ENCODE measurements at places on chromosomes 3 and 15.

DNA sequence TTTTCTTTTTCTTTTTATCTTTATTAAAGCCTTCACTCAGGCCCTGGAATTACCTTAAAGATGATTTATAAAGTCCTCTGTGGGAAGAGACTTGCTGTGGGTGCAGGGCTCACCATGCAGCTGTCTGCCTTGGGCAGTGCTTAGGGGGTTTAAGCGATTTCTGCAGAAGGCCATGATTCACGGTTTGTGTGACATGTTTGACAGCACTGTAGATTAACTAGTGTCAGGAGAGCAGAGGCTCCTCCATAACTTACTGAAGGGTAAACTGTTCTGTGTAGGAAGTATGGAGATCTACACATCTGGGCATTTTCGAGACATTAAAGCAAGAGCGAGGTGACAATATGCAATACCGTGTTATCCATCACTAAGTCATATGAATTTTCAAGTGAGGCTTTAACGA is 137.7 kb downstream of the LRIG1 start:
- no peak for DNase-seq

- no peak for DNase-seq
Observed at GRCh38 chr3:43102773-43103480, 3.0 kb downstream of the POMGNT2 start.

- no peak for DNase-seq
Observed at GRCh38 chr15:23628612-23629233, 18.9 kb downstream of the MAGEL2 start.

DNA sequence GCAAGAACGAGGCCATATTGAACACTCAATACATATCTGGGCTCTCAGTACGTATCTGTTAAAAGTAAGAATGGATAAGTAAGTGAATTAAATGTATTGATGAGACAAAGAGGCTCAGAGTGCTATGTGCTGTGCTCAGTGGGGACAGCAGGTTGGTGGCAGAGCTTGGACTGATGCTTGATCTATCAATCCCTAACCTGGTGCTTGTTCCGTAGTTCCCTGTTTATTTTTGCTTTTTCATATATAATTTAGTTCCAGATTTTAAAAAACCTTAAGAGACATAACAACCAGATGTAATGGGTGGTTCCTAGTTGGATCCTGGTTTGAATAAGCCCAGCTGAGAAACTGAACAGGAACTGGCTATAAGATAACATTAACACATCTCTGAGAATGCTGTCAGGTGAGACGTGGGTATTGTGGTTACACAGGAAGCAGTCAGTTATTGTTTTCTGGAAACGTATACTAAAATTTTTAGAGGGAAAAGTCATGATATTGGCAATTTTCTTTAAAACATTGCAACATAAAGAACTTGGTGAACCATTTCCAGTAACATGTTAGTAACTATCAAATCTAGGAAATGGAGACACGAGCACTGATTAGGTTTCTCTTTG is 120.5 kb downstream of the FOXB1 start:
- DNase-seq: no peak

- DNase-seq: no peak
Observed at GRCh38 chr3:45664578-45664977, 24.6 kb upstream of the SACM1L start.

- DNase-seq: no peak
Observed at GRCh38 chr3:16415911-16416476, 97.5 kb downstream of the RFTN1 start.

- DNase-seq: no peak
Observed at GRCh38 chr3:45817831-45818522, 21.6 kb upstream of the SLC6A20 start.

DNA sequence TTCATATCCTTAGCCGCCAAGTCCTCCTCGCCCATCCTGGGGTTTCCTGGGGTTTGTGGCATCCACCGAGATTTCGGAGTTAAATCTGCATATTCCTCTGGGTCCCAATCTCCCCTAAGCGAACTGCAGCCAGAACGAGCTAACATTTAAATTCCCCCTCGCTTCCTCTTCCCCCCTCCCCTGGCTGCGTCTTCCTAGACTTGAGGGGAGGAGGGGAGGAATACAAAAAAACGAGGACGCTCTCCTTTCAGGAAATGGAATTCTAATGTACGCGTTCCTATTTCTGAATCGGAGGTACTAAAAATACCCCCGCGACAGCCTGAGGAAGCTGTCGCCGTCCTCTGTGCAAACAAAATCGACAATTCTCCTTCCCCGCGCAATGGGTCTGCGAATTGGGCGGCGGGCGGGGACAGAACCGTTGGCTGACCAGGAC is 5.6 kb downstream of the FEZF2 start:
- no peak for DNase-seq

DNA sequence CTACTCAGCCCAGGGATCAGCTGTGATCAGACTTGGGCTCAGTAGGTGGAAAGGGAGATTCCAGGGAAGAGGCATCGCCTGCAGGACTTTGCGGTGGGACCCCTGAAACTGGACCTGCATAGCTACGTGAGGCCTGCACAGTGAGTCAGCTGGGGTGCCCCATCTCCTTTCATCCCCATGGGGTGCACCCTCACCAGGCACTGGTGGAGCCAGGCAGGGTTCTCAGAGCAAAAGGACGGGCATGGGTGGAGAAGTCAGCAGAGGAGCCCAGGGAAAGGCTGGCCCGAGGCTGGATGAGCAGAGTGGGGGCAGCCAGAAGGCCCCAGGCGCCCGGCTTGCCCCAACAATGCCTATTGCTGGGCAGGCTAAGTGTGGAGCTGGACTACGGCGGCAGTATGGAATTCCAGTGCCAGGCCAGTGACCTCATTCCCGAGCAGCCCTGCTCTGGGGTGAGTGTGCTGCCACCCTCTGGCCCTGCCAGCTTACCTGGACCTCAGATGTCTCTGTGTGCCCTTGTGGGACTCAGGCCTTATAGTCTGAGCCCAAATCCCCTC is 19.7 kb downstream of the ACAA1 start:
- DNase-seq: no peak

DNA sequence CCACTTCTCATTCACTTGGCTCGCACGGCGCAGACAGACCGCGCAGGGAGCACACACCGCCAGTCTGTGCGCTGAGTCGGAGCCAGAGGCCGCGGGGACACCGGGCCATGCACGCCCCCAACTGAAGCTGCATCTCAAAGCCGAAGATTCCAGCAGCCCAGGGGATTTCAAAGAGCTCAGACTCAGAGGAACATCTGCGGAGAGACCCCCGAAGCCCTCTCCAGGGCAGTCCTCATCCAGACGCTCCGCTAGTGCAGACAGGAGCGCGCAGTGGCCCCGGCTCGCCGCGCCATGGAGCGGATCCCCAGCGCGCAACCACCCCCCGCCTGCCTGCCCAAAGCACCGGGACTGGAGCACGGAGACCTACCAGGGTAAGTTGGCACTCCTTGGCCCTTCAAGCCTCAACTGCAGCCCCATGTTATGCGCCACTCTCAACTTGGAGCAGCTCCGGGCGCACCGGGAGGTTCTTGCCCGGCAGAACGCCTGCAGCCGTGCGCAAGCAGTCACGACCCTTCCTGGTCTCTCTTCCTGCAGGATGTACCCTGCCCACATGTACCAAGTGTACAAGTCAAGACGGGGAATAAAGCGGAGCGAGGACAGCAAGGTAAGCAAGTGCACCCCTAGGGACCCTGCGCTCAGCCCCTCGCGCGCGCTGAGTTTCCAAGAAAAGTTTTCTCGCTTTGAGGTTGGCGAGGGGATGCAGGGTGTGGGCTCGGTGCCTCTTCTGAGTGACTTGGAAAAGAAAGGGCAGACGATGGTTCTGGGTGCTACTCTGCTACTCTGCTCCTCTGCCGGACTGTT is at the start of gene BHLHE40:
Gene BHLHE40, plus strand, starts transcription at position 10 of the 801 bp plus-strand sequence. Its CDS starts 282 bp downstream, at position 292.
- no peak for DNase-seq

DNA sequence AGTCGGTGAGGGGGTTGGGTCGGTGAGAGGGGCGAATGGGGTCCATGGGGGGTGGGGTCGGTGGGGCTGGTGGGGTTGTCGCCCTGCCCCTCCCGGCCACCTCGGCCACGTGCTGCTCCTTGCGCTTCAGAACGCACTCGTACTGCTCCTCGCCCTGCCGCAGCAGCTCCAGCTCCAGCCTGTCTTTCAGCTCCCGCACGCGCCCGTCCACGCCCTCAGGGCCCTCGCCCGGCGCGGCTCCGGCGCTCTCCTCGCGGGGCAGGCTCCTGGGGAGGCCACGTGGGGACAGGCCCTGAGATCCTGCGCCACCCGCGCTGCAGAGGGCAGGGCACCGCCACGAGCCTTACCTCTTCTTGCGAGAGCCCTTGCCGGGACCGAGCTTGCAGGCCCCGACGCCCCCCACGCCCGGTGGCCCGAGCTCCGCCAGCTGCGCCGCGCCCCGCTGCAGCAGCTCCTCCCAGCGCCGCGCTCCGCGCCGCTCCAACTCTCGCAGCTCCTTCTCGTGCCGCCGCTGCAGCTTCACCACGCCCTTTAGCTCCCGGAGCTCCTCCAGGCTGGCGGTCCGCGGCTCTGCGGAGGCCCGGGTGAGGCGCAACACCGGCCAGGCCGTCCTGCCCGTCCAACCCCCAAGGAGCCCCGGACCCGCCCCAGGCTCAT is 8.2 kb upstream of the ANKRD63 start:
- DNase-seq: no peak

DNA sequence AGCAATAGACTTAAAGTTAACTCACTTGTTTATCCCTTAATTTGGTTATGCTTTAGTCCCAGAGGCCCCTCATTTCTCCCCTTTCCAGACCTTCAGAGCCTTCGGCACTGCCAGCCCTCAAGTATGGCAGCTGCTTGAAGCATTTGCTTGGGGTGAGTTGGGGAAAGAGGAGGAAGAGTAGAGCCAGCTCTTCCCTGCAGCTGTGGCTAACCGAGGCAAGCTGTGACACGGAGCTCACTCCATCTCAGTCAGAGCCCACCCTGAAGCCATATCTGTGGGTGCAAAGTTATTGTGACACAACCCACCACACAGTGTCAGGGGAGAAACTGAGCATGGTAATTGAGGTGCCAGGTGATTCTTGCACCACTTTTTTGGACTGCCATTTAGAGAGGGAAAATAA is 66.1 kb downstream of the FILIP1L start:
- no peak for DNase-seq

DNA sequence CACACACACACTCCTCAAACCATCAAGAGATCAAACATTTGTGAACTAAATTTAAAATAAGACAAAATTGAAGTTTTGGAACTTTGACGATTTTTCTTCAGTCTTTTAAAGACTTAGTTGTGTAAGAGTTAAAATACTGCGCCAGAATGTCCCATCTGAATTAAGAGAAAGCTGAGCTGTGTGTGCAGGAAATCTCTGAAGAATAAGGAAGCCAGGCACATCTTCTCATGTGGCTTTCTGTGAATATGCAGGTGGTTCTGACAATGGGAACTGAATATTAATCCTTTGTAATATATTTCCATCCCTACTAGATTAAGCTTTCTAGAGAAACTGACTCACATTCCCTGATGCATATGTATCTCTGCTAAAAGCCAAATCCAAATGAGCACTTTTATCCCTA is 60.1 kb upstream of the ICE2 start:
- DNase-seq: no peak

GRCh38 chr15:81288040-81288439 is 35.9 kb downstream of the STARD5 start:
- no peak for DNase-seq

DNA sequence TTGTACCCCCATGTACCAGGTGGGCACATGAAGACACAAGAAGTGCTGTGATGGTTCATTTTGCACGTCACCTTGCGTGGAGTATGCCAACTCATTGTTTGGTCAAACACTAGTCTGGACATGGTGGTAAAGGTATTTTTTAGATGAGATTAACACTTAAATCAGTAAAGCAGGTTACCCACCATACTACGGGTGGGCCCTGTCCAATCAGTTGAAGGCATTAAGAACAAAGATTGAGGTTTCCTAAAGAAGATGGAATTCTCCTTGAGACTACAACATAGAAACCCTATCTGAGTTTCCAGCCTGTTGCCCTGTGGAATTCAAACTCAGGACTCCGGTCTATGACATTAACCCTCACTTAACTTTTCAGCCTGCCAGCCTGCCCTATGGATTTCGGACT is 118.4 kb downstream of the RPLP1 start:
- no peak for DNase-seq

DNA sequence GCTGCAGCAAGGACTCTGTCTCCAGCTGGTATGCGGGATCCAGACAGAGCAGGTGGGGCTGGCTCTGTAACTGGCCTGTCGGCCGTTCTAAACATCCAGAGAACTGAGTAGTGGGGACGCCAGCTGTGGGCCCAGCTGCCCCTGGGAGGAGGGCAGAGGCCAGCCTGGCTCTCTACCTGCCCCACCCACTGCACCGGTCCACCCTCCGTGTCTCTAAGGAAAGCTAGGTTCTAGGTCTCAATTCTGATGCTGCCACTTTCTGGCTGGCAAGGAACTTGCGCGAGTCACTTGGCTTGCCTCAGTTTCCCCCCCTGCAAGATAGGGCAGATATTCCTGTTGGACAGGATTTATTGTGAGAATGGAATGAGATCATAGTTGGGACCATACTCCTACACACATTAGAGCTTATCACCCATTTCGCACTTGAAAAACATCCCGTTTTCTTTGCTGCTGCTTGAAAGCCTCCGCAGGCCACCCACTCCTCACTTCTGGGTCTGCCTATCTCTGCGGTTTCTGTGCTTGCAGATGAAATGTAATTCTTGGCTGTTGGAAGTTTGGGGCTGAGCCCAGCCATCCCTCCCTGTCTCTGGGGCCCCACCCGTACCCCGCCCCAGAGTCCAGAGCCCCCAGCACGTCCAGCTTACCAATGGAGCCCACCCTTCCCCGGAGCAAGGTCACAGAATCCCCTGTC is 65.8 kb downstream of the IQSEC1 start:
- no peak for DNase-seq

DNA sequence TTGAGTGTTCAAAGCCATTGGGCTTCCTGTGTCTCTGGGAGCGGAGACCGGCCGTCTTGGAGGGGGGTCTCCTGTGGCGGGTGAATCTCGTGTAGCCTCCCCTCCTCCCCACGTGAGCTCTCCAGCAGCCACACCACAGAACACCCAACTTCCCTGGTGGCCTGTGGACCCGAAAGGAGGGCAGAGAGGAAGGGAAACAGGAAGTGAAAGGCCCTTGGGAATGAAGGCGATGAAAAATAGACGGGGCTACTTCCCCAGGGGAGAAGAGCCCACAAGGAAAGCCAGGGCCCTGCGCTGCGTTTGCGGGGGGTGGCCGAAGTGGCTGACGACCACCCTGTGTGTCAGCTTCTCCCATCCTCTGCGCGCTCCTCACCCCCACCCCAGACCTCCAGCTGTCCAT is 5.4 kb downstream of the ANKRD63 start:
- no peak for DNase-seq

DNA sequence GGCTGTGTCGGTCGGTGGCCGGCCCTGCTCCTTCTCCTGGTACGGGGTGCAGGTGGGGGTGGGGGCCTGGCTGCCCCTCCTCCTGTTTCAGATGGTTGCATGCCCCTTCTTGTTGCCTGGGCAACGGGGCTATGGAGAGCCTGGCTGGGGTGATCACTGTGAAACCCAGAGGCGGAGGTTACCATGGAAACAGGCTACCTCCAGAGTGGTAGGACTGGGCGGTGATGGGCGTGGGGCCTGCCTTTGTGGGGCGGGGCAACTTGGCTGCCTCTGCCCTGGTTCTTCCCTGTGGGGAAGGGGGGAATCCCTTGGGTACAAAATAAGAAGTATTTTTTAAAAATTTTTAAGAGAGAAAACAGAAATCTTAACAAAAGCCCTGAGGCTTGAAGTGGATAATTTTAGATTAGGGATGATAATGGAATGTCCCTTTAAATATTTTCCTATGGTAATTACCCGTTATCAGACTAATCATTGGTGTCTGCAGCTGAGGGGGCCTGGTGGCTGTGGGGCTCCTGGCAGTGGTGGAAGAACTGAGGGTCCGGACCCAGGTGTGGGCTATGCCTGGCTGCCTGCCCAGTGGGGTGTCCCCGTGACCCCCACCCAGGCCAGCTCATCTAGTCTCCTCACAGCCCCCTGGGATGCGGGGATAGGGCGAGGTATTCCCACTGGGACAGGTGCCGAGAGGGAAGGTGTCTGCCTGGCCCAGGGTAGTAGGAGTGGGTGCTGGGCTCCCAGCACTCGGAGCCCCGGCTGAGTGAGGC is 32.5 kb downstream of the PLXNA1 start:
- no peak for DNase-seq

All from NCI-H1930 (cell line).